ENCODE measurements at places on chromosomes 1 and 21.

GRCh38 chr1:233143241-233143640, 152.3 kb downstream of the PCNX2 start:
- DNase-seq = no peak

GRCh38 chr1:101145449-101145820, 91.4 kb upstream of the S1PR1 start:
- DNase-seq = no peak

- DNase-seq = peak; percentile 49
Measured at GRCh38 chr1:77068013-77068412, 151.2 kb downstream of the PIGK start.

DNA sequence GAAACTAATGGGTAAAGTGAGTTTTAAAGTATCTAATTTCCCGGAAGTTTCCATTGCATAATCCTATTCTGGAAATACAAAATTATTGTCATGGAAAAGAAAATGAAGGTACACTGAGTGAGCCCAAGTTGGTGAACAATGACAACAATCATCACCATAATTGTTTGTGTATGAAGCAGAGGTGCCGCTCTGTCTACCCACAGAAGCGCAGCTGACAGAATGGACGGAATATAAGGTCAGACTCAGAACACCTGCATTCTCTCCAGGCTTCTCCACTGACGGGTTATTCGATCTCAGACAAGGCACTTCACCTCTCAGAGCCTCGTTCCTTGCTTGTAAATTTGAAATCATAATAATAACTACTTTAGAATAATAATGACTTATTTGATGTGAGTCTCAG, 99.1 kb upstream of the NGF start:
- no peak for DNase-seq

- DNase-seq = no peak
Measured at GRCh38 chr1:231139125-231139649, 22.7 kb upstream of the TRIM67 start.

DNA sequence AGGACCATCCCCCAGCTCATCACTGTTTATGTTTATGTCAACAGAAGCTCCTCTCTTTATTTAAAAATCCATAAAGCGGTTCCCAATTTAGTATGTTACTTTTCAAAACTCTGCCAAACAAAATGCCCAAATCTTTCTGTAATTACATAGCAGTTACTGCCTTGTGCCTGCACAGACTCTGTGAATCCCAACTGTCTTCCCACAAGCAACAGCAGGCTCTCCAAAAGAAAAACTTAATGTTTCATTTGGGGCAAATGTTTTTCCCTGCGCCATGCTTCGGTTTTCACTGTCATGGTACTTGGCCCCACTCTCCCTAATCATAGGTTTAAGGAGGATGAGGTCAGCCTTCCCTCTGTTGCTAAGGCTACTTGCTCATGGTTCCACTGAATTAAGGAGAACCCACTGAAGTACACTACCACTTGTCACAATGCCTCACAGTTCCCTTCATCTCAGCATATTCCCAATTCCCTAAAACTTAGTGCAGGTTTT, 4.6 kb downstream of the COLGALT2 start:
- DNase-seq = no peak

- peak; percentile 96 for DNase-seq
Measured at GRCh38 chr1:199808110-199808870, 219.2 kb upstream of the NR5A2 start.

- DNase-seq = no peak
Measured at GRCh38 chr1:10106756-10107475, 74.2 kb downstream of the UBE4B start.

Measured in PC-9 (cell line).